Right ventricle myocardium inferior (tissue), 1 donor: ENCODE measurements at places on chromosomes 2 and 18.

DNA sequence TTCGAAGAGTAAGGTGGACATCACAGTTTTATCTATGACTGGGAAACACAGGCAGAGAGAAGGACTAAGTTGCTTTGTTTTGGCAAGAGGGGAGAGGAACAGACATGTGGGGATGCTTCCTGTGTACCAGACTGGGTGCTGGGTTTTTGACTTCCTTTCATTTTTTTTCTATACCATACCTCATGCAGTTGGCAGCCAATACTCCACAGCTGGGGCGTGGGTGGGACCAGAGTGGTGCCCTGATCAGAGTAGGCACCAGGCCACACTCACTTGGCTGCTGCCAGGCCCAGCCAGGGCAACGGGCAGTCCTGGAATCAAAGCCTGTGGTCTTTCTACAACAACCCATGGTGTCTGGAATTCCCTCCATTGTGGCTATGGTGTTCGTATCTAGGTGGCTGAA, 45.2 kb downstream of the SH3RF3 start:
- DNase-seq = no peak

- no peak for DNase-seq
Measured at GRCh38 chr2:3666613-3666975, 8.6 kb downstream of the ALLC start.

- no peak for DNase-seq
Measured at GRCh38 chr2:62495761-62496160, 10.2 kb downstream of the TMEM17 start.

DNA sequence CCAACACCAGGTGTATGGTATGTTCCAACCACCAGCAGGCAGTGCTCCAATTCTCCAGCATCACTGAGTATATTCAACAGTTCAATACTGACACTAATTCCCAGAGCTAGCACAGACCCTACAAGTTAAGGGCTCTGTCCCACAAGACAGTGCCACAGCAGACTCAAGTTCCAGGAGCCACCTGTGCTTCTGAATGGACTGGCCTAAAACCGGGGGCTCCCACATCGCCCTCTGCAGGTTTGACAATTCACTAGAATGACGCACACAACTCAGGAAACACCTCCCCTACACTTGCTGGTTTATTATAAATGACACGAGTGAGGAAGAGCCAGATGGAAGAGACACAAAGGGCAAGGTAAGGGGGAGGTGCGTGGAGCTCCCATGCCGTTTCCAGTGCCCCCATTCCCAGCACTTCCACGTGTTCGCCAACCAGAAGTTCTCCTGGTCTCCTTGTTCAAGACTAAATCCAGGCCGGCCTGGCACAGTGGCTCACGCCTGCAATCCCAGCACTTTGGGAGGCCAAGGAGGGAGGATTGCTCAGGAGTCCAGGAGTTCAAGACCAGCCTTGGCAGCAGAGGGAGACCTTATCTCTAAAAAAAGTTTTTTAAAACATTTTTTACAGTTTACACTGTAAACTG, 12.2 kb upstream of the ATP6V1B1 start:
- DNase-seq = no peak

DNA sequence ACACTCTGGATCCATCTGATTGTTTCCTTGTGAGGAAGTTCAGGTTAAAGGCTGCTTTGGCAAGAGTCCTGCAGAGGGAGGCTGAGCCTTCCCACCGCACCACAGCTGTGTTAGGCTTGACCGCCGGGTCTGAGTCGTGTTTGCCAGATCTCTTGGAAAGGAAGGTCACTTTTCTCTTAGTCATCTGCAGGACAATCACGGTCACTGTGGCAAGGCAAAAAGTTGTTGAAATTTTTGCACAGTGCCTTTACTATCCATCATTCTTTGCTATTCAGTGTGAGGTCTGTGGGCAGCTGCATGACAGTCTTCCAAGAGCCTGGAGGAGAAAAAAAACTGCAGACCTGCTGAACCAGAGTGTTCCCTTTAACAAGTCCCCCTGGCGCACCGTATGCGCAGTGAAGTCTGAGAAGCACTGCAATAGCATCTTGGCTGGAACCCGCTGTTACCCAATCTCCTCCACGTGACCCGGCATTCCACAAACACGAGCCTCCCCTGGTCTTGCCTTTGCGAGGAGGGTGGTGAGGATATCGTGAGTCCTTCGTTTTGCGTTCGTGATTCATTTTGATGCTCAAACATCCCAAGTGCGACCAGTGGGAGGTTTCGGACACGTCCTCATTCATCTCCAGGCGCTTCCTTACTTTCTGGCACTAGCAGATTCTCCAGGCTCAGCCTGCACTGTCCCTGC, 23.0 kb downstream of the BIN1 start:
- DNase-seq = peak; percentile 85

DNA sequence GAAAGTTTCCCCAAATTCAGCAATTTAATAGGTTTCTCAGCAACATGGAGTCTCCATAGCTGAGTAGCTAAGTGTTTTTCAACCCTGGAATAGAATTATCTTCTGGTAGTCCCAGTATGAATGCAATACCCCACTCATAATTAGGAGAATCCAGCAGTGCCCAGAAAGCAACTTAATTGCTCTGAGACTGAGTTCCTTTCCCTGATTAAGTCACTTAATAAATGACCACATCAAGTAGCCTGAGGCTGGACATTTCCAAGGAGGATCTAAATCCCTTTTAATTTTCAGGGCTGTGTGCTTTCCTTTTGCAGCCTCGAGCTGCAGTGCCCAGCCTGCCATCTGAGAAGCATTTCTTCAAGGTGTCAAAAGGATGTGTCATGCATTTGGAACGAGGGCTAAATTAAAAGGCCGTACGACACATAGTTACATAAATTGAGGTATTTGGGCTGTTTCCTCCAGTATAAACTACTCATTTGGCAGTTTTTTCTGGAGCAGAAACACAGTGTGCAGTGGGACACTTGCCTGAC, 17.7 kb upstream of the SIX2 start:
- DNase-seq = no peak

DNA sequence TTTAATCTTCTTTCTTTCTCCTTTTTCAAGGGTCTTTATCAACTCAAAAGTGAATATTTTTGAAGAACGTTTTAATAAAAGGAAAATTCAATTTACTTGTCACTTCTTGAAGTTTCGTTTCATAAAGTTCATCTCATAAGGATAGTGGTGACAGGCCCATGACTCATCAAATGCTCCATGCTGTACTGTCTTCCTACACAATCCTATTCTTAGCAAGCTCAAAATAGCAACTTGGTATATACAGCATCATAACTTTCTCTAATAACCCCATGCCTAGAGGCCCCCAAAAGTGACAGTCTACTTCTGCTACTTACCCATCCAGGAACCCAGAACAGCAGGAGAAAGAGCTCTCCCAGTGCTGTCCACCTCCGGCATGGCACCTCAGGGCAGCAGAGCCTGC, 7.7 kb downstream of the FBXO15 start:
- DNase-seq = no peak

GRCh38 chr2:131014141-131014540, 79.1 kb downstream of the FAM168B start:
- DNase-seq = no peak

DNA sequence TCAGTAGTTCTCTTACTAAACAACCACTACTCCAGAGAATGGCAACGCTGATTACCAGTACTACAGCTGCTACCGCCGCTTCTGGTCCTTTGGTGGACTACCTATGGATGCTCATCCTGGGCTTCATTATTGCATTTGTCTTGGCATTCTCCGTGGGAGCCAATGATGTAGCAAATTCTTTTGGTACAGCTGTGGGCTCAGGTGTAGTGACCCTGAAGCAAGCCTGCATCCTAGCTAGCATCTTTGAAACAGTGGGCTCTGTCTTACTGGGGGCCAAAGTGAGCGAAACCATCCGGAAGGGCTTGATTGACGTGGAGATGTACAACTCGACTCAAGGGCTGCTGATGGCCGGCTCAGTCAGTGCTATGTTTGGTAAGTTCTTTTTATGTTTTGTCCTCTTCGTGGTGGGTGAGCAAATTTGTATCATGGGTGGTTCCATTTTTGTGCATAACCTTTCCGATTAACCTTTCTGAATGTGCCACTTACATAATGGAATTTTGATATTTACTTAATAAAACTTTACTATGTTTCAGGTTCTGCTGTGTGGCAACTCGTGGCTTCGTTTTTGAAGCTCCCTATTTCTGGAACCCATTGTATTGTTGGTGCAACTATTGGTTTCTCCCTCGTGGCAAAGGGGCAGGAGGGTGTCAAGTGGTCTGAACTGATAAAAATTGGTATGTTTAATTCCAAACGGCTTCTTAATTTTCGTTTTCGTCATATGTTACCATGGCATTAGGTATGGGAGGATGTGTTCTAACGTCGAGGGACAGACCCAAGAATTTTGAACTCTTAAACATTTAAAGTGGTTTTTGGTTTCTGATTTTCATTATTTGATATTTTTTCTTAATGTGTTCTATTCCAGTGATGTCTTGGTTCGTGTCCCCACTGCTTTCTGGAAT, 1.3 kb downstream of the SLC20A1 start:
- no peak for DNase-seq

DNA sequence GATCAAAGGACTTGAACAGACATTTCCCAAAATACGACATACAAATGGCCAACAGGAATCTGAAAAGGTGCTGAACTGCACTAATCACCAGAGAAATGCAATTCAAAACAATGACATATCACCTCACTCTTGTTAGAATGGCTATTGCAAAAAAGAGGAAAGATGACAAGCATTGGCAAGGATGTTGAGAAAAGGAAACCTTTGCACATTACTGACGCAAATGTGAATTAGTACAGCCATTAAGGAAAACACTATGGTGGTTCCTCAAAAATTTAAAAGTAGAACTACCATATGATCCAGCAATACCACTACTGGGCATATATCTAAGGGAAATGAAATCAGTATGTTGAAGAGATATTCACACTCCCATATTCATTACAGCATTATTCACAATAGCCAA, 57.7 kb upstream of the ASPRV1 start:
- DNase-seq = no peak

GRCh38 chr18:8845506-8845905, 140.2 kb downstream of the MTCL1 start:
- no peak for DNase-seq

GRCh38 chr2:136378712-136379595, 261.0 kb upstream of the CXCR4 start:
- no peak for DNase-seq

- no peak for DNase-seq
Measured at GRCh38 chr18:74493689-74494088, 2.5 kb upstream of the CNDP2 start.

- no peak for DNase-seq
Measured at GRCh38 chr2:120396013-120396860, 50.3 kb downstream of the INHBB start.

DNA sequence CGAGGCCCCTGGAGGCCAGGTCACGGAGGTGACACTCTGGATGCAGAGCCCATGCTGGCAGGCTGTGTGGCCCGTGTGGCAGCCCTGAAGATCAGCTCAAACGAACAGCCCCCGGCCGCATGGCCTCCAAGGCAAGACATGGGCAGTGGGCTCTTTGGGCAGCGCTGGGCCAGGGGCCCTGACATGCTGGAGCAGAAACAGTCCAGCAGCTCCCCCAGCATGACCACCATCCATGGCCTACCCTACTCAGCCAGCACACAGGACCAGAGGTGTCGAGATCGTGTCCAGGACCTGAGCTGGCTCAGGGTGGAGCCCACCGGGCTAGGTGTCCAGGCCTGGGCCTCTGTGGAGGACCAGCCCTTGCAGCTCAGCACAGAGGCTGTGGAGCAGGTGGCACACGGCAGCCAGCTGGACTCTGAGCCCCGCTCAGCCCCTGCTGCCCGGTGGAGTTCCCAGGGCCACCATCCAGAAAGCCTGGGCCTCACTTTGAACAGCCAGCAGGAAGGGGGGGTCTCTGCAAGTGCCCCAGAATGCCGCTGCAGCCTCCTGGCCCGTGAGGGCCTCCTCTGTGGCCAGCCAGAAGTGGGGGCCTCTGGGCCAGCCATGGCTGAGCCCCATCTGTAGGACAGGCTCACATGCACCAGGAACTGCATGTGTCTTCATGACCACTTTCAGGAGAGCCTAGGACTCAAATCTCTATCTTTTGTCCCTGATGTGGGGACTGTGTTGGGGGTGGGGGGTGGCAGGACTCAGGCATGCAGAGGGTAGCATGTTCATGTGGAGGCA, 8.9 kb downstream of the AMER3 start:
- no peak for DNase-seq

GRCh38 chr2:220586980-220587530, 959.6 kb downstream of the SLC4A3 start:
- no peak for DNase-seq

- DNase-seq = no peak
Measured at GRCh38 chr18:50982086-50982801, 14.4 kb downstream of the ELAC1 start.

DNA sequence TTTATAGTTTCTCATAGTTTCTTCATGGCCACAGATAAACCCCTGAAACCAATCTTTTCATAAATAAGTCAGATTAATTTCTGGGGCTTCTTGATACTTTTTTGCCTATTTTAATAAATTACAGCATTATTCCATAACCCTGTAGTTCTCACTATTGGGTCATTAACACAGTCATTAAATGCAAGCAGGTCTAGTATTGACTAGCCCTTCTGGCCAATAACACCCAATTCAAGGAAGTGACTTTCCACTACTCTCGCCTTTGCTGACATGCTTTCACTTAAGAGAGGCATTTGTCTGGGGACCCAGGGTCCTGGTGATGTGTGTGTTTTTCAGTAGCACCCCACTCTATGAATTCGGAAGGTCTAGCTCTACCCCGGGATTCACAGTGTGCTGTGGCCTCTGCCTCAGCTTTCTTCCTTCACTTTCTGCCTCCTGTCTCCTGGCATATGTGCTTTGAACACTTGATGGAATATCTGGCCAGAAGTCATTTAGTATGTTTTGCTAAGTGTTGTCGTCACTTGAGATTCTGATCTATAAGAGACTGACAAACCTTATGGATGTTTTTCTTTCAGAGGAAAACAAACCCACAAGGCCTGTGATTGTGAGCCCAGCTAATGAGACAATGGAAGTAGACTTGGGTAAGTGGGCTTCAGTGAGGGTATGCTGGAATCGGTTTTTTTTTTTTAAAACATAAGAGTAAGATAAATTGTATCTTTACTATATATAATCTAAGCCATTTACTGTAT, 18.6 kb upstream of the IL1RL2 start:
- no peak for DNase-seq

DNA sequence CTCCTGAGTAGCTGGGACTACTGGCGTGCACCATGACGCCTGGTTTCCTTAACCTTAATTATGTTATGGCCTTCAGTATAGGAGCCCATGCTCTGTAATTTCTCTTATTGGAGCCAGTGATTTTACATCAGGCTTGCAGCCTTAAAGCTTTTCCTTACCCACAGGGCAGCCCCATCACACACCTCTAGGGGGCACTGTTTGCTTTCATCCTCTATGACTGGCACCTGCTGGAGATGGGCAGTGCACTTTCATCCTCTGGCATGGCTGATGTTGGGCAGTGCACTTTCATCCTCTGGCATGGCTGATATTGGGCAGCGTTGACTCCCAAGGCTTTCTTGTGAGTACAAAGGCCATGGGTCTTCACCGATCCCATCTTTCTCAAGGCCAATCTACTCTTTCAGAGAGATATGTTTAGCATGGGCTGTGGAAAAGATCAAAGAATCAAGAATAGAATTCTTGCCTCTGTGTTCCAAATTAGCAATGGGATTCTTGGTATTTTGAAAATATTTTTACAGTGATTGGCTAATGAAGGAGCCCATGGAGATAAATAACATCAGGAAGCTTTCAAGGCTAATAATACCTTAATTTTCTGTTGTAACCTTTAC, 80.7 kb upstream of the MEX3C start:
- DNase-seq = no peak
